NCI-H1694 treated with DMSO at 0.1 percent for 48 hours (cell line): ENCODE measurements at places on chromosomes 11 and 22.

GRCh38 chr11:6606471-6607189 is 3.1 kb downstream of the ILK start:
- no peak for DNase-seq

GRCh38 chr11:109425554-109425953 is 3.6 kb downstream of the C11orf87 start:
- no peak for DNase-seq

- DNase-seq = no peak
Measured at GRCh38 chr11:46334211-46334610, 13.1 kb upstream of the DGKZ start.

- no peak for DNase-seq
Measured at GRCh38 chr11:115267238-115267781, 236.9 kb downstream of the CADM1 start.

GRCh38 chr11:34395916-34396550 is 38.2 kb upstream of the ABTB2 start:
- DNase-seq = no peak

GRCh38 chr11:61541598-61541997 is 33.0 kb downstream of the LRRC10B start:
- no peak for DNase-seq
